SW480 (cell line): ENCODE measurements at places on chromosomes 2 and 18.

GRCh38 chr2:20430461-20431300 is 16.2 kb upstream of the RHOB start:
- peak; percentile 76 for DNase-seq

GRCh38 chr2:20450201-20450999 is 3.5 kb downstream of the RHOB start:
- DNase-seq, result peak; percentile 79

- no peak for DNase-seq
Measured at GRCh38 chr2:88673363-88673762, 18.1 kb upstream of the RPIA start.

DNA sequence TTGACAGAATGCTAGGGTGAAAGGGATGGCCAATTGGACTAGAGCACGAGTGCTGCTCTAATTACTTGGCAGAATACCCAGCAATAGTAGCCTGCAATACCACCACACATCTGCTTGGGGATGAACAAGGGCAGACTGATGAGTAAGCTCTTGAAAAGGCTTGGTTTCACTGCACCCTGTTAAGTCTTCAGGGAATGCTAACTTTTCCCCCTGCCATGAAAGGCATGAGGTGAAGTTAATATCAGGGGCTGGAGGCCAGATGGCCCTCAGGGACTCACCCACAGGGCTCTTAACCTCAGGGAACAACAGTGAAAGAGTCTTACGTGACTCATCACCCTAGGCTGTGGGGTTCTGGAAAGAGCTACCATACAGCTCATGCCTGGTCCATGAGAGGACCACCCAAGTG is 51.7 kb upstream of the MYL1 start:
- no peak for DNase-seq

DNA sequence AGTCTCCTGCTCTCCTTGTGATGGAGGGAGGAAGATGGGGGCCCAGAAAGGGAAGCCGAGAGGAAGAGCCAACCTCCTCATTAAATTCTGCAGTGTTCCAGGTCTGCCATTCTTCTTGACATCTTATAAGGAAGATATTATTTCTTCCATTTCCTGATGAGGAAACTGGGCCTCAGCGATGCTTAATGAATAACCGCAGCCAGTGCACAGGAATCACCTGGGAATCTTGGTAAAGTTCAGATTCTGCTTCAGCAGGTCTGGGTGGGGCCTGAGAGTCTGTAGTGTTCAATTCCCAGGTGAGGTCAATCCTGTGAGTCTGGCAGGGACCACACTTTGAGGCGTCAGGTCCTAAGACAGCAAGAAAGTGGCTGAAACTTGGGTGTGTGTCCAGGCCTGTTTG is 17.3 kb downstream of the PCARE start:
- DNase-seq, result no peak

DNA sequence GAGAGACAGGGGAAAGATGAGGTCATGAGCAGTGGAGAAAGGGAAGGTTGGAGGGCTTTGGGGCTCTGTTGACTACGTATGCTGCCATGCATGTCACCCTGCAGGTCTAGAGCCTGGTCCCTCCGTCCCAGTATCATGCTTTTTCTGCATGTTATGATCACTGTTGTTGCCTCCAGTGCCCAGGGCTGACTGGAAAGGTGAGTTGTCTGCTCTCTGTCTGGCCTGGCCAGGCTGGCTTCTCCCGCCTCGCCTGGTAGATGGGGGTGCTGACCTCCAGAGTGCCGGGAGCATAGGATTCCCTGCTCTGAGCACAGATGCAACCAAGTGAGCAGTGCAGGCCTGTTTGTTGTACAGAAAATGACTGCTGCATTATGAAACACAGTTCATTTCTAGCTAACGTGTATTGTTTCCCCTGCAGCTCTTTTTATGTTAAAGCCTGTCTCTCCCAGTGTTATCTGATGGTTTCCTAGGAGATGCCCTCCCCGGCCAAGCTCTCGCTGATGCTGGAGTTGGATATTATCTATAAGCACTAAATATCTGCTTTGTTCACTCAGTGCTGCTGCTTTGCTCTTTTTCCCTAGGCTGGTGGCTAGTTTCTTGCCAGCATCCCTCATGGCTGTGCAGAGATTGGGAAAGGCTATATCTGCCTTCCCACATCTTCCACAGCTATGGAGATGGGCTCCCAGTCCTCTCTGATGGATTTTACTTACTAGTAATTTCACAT is 158.2 kb downstream of the TDRD15 start:
- no peak for DNase-seq

- peak; percentile 82 for DNase-seq
Measured at GRCh38 chr2:27303093-27304025, 4.9 kb downstream of the UCN start.

- DNase-seq, result peak; percentile 88
Measured at GRCh38 chr2:241223211-241224017, 34.9 kb downstream of the ANO7 start.

GRCh38 chr18:9609190-9609589 is 5.2 kb downstream of the PPP4R1 start:
- DNase-seq, result no peak

DNA sequence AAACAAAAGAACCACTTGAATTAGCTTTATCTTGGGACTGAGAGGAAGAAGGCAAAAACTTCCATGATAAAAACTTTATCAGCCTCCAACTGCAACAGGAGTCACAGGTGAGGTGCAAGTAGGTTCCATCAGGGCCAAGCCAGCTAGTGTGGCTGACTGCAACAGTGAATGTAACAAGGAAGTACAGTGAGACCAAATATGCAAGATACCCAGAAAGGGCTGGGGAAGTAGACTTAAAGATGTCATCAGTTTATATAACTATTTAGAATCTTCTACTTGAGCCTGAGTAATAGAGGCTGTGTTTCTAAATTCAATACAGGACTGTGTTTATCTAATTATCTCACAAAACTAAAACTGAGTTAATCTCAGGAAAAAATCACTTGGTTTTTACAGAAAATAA is 14.8 kb downstream of the PLEKHM3 start:
- DNase-seq, result no peak

DNA sequence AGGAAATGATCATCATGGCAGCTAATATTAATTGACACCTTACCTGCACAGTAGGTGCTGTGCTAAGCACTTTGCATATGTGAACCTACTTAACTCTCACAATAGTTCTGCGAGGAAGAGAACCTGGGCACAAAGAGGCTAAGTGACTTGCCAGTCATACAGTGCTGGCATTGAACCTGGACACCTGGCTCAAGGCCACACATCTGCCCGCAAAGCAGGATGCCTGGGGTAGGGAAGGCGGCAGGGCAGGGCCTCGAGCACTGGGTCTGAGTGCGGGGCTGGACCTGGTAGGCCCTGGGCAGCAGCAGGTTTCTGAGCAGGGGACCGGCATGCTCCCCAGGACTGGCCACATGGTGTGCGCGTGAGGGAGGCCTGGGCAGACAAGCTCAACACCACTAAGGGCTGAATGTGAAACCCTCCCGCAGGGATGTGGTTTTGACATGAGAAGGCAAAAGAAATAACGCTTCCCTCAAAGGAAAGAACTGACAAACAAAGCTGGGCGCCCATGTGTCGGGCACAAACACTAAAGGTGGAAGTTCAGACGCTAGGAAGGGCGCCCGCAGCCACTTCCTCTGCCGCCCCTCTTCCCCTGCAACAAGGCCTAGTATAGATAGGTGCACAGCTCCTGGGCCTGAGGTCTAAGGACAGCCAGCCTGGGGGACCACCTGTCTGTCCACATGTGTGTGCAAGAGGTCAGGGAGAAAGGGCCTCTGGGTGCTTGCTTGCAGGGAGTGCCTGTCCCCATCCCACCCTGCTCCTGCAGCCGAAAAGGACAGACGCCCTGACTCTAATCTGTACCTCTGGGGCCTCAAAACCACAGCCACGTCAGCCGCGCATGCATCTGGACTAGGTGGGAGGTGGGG is 92.5 kb downstream of the ZFP36L2 start:
- peak; percentile 57 for DNase-seq
